ENCODE measurements at places on chromosomes 16 and 17. TPM values are rescaled to one million over a fixed set of nuclear protein-coding genes. Genes with fewer than 3 reads are reported as not detected.

Gene MFAP4
- total RNA-seq: 0.07 TPM

- DNase-seq: no peak
These were observed 15.9 kb downstream of the HAPSTR1 start for GRCh38 chr16:9107025-9107970.

DNA sequence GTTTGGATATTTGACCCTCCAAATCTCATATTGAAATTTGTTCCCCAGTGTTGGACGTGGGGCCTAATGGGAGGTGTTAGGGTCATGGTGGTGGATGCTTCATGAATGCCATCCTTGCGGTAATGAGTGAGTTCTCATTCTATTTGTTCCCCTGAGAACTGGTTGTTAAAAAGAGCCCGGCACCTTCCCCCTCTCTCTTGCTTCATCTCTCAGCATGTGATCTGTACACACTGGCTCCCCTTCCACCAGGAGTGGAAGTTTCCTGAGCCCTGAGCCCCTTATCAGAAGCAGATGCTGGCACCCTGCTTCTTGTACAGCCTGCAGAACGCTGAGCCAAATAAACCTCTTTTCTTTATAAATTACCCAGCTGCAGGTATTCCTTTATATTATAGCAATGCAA, 25.6 kb downstream of the PIK3R6 start:
- no peak for DNase-seq

- DNase-seq: no peak
These were observed 60.5 kb upstream of the PLCG2 start for GRCh38 chr16:81718637-81719036.

DNA sequence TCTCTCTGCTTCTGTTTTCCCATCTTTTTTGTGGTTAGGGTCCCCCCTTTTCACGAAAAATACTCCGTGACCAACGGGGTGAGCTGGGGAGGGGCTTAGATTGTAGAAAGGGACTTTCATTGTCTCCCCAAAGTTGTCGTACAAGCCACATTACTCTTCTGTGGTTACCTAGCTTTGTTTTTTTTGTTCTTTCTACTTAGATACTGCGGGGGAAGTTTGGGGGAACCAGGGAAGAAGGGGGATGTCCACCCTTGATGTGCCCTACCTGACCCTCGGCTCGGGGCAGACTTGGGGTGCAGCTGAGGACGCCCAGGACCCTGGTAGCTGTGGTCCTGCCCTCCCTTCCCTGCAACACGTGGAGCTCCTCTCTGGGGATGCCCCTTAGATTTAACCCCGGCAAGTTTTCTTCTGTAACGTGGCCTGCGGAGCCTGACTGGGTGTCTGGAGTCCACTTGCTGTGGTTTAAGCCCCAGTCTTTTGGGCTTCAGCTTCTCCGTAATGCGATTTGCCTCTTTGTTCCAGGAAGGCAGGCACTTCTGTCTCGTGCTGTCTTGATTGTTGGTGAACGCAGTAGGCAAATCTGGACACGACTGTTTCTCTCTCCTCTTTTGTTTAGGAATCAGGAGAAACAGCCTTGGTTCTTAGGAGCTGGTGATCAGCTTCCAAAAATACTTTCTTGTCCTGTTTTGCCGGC, 892 bp downstream of the ABCC1 start:
- peak; percentile 64 for DNase-seq

DNA sequence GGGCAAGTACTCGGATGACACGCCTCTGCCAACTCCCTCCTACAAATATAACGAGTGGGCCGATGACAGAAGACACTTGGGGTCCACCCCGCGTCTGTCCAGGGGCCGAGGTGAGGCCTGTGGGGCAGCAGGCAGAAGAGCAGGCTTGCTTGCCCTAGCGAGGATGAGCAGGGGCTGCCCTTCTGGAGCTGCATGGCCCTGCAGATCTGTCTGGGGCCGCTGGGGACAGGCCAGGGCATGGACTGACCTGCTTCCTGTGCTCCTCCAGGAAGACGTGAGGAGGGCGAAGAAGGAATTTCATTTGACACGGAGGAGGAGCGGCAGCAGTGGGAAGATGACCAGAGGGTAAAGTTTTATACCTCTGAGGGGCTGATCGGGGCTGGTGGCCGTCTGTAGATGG, 5.3 kb downstream of the DHX38 start:
- DNase-seq: no peak

GRCh38 chr17:43219001-43219400, 7.3 kb downstream of the TMEM106A start:
- no peak for DNase-seq

- DNase-seq: peak; percentile 69
These were observed 306.7 kb upstream of the XYLT1 start for GRCh38 chr16:17777408-17777863.

GRCh38 chr17:2211661-2212399, 91.8 kb downstream of the SMG6 start:
- DNase-seq: no peak
